Suprapubic skin (tissue), 4 donors: ENCODE measurements at places on chromosomes 11 and 22. TPM values are rescaled to one million over a fixed set of nuclear protein-coding genes. Genes with fewer than 3 reads are reported as not detected.

Gene PARVG
- 2.7 TPM for total RNA-seq

Gene QSER1
- 41.8 TPM for total RNA-seq

GRCh38 chr11:19864141-19865140 lies 151.8 kb downstream of the NAV2 start:
- H3K4me3 ChIP-seq: no peak overlapping the region
- no peaks in the 10 kb centered on the region for H3K36me3 ChIP-seq
- H3K4me1 ChIP-seq: peaks cover 22% of the 10 kb centered on the region
- DNase-seq: no peak

DNA sequence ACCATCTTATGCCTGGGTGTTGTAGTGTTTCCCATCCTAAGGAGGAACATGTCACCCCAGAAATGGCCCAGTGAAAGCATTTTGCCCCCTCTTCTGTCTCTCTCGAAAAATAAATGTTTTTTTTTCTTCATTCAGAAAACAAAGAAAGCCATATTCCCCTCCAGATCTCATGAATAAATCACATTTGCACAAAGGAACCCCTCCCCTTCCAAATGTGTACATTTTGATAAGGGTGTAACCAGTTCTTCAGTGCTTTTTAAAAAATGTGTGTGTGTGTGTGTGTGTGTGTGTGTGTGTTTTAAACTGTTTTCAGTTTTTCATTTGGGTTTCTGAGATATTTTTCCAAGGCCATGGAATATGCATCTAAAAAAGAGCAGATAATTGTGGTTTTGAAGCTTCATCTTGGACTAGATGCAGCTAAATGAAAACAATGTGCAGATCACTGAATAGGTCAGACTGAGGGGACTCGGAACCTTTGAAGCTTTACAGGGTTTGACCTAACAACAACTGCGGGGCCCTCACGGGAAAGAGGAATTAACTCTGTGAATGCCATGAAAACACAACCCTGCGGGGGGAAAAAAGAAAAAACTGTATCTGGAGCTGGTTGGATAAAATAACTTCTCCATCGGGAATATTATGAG lies 76.4 kb downstream of the YAP1 start:
- H3K27me3 ChIP-seq: no peaks in the 10 kb centered on the region
- H3K36me3 ChIP-seq: no peaks in the 10 kb centered on the region
- no peak overlapping the region for H3K4me3 ChIP-seq

GRCh38 chr11:19953909-19954308 lies 206.4 kb downstream of the DBX1 start:
- DNase-seq: no peak
- H3K27me3 ChIP-seq: no peaks in the 10 kb centered on the region
- no peak overlapping the region for H3K27ac ChIP-seq
- H3K4me3 ChIP-seq: no peak overlapping the region

GRCh38 chr11:61598886-61599868 lies 18.3 kb upstream of the SYT7 start:
- no peak overlapping the region for H3K4me3 ChIP-seq
- H3K27ac ChIP-seq: no peak overlapping the region
- DNase-seq: no peak
- H3K27me3 ChIP-seq: peaks cover 6% of the 10 kb centered on the region
